Renal pelvis (tissue), 12 donors: ENCODE measurements at places on chromosomes 6 and 20. TPM values are rescaled to one million over a fixed set of nuclear protein-coding genes. Genes with fewer than 3 reads are reported as not detected.
A peak's percentile ranks its signal among the peaks of the same experiment; 100 is the strongest.

DNA sequence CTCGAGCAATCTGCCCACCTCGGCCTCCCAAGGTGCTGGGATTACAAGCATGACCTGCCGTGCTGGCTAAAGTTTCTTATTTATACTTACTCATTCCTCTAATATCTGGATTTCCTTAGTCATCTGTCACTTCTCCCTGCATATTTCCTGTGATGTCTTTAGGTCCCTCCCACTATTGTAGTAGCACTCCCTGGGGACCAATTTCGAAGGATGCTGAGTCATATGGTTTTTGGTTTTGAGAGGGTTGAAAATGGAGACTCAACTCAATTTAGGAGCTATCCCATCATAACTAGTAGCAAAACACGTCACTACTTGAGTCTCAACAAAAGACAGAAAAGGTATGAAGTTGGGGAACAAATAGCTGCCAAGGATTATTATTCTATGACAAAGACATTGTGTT lies 20.2 kb downstream of the MCUR1 start:
- DNase-seq, result no peak

GRCh38 chr6:121160276-121160675 lies 174.0 kb downstream of the TBC1D32 start:
- DNase-seq, result no peak

The TMX4 gene
- polyA plus RNA-seq, result 64.3 TPM

- DNase-seq, result no peak
Measured at GRCh38 chr20:61546641-61547040, 294.6 kb downstream of the CDH4 start.

DNA sequence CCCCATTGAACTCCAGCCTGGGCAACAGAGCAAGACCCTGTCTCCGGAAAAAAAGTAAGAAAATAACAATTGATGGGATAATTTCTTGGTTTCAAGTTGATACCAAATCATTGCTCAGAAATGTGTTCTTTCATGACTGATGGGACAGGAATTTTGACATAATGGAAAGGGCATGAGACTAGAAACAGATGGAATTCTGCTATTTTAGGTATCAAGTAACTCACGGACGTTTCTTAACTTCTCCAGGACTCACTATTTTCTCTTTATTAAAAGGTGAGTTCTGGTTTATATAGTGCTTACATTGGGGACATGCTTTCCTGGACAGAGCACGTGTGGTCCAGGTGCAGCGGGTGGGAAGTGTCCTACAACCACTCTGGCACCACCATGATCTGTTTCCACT lies 6.0 kb upstream of the DSP start:
- DNase-seq, result no peak

GRCh38 chr6:154653853-154654252 lies 79.4 kb upstream of the SCAF8 start:
- no peak for DNase-seq

The GHRH gene
- not detected for polyA plus RNA-seq

GRCh38 chr20:49446808-49447207 lies 35.7 kb downstream of the KCNB1 start:
- DNase-seq, result peak; percentile 64

The RNF182 gene
- polyA plus RNA-seq, result 3.0 TPM

GRCh38 chr6:32974016-32974333 lies 5.6 kb downstream of the BRD2 start:
- DNase-seq, result no peak
